ENCODE measurements at places on chromosomes 4 and X. TPM values are rescaled to one million over a fixed set of nuclear protein-coding genes. Genes with fewer than 3 reads are reported as not detected.

Gene RCHY1
- total RNA-seq: 16.9 TPM

Gene MAGEA1
- not detected for total RNA-seq

Gene FRMD7
- under 0.01 TPM for total RNA-seq

Gene SPANXB1
- total RNA-seq: not detected

Gene SLC9B1
- 0.73 TPM for total RNA-seq

Gene VCX3A
- not detected for total RNA-seq

Gene PFKFB1
- not detected for total RNA-seq

Gene PLA2G12A
- 12.9 TPM for total RNA-seq

Gene SLC10A4
- 0.37 TPM for total RNA-seq

Gene CPZ
- 2.0 TPM for total RNA-seq

Gene FREM3
- not detected for total RNA-seq

Gene DAPP1
- total RNA-seq: not detected

Gene PSAPL1
- not detected for total RNA-seq

Gene RLIM
- 60.0 TPM for total RNA-seq

Gene PCDH18
- 100 TPM for total RNA-seq

Gene NXF3
- total RNA-seq: not detected

Gene SPATA18
- 15.4 TPM for total RNA-seq

Gene CSN1S1
- not detected for total RNA-seq

Gene FAM156B
- total RNA-seq: 8.4 TPM

Gene GRIA2
- total RNA-seq: not detected

Gene NHSL2
- 0.78 TPM for total RNA-seq

Gene GPR173
- 3.1 TPM for total RNA-seq

Gene NAP1L3
- 1.1 TPM for total RNA-seq

Gene GUCY1B1
- 4.8 TPM for total RNA-seq

Gene CXorf51A
- not detected for total RNA-seq

Gene ARHGAP24
- total RNA-seq: 59.9 TPM

Gene PDE6B
- total RNA-seq: 0.39 TPM

Gene TLR1
- total RNA-seq: 0.73 TPM

Gene KIAA1210
- not detected for total RNA-seq

Gene ATP5ME
- total RNA-seq: 122 TPM

Gene ZNF182
- total RNA-seq: 2.6 TPM

Gene PPP2R2C
- 0.20 TPM for total RNA-seq

Gene CT45A2
- not detected for total RNA-seq

Gene DBET
- not detected for total RNA-seq

Gene MAOA
- total RNA-seq: 26.0 TPM

Gene RENBP
- total RNA-seq: 3.7 TPM

Gene WDR45
- 62.8 TPM for total RNA-seq

Gene RNF150
- total RNA-seq: 0.39 TPM

Gene ALPK1
- 16.5 TPM for total RNA-seq

Gene ARHGAP36
- total RNA-seq: not detected

Gene SH3TC1
- total RNA-seq: 2.2 TPM

Gene LSM6
- total RNA-seq: 20.7 TPM

Gene CXCL8
- total RNA-seq: 14.3 TPM

Gene DCHS2
- total RNA-seq: not detected

Gene SLC16A2
- total RNA-seq: 9.2 TPM

Gene COL25A1
- total RNA-seq: not detected

Gene PNMA3
- 0.37 TPM for total RNA-seq

Gene HTRA3
- total RNA-seq: 2.3 TPM

Gene HSFX3
- total RNA-seq: not detected

All from subcutaneous preadipocyte (primary cell).